NCI-H187 (cell line): ENCODE measurements at places on chromosomes 5 and 9.

GRCh38 chr5:151661968-151662732, 24.6 kb downstream of the SPARC start:
- no peak for DNase-seq

GRCh38 chr9:89802781-89803355, 198.1 kb downstream of the GADD45G start:
- DNase-seq: no peak

DNA sequence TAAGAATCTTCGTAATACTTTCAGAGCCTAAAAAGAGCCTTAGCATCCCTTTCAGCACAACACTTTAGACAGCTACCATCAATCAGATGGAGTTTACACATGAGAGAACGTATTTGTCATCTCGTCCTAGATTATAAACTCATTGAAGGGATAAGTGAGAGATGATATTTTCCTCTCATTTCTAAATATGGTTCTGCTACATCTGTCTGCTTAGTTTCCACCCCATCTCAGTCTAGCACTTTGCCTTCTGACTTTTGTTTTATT, 208.4 kb upstream of the CD180 start:
- no peak for DNase-seq

DNA sequence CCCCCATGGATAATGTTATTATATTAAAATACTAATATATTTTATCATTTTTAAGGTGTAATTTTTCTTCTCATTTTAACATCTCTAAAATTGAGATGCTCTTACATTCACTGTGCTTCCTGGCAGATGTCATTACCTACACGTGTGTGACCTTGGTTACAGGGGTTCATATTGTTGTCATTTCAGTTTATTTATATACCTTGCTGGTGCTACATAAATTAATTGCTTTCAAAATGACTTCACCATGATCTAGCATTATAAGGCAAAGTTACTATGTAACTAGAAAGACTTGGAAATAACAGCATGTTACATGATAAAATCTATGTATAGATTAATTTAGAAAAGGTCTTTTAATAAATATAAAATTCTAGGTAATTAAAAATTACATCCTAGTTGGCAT, 60.9 kb downstream of the ARHGEF28 start:
- DNase-seq: no peak

DNA sequence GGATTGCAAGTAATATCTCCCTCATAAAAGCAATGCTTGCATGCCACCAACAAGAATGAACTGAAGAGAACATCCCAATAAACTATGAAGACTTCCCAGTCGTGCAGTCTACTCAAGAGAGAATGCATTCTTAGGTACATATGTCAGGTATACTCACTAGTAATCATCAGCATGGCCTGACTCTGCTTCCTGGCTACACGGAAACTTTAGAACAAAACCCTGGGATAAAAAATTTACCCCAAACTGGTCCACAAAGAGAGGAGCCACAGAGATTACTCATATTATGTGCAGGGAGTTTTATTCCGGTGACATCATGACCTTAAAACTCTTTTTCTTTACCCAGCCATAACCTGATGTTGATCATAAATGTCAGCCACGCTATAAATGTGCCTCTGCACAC, 57.5 kb upstream of the PAPPA start:
- no peak for DNase-seq
